ENCODE measurements at places on chromosomes 3 and 15.

DNA sequence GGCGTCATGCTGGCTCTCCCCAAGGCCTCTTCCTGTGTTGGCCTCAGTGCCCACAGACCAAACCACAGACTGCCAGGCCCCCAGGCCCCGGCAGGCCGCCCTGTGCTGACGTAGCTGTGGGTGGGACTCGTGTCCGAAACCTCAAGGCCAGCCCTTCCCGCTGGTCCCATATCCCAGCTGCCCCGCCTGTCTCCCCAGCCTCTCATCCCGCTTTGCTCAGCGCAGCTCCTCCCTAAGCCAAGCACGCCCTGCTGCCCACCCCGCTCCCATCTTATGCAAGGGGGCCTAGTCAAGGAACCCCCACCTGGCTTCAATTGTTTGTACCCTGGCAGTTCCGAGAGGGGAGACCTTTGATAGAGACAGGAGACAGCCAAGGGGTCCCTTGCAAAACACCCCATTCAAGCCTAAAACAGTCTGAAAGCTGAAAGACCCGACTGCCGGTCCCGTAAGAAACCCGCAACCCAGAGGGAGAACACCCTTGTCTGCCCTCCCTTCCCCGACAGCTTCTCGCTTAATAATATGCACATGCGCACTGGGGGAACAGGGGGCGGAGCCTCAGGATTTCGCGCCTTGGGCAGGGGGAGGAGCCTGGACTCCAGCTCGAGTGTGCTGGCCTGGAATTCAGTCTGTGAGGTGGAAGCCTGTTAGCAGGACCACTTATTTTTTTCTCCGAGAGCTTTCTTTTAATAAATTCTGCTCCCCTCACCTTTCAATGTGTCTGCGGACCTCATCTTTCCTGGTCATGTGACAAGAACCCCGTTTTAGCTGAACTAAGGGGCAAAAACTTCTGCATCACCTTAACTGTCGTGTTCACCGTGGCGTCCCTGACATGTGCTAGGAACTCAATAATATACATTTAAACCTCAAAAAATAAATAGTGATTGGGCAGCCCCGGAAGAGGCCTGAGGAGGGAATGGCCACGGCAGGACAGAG, 17.2 kb downstream of the TNFAIP8L3 start:
- DNase-seq = peak; percentile 77

DNA sequence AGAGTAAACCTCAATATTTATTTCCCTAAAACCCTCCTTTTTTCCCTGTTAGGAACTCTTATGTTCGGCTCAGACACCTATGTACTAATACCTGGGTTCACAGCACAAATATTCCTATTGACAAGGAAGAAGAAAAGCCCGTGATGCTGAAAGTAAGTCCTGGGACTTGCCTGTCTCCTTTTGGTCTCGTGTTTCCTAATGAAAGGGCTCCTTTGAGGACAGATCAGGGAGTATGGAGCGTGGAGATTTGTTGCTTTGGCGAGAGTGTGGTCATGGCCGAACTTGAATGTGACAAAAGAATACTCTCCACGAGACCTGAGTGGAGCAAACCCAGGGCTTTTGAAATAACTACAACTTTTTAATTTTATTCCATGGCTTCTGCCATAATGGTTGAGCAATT, 167.8 kb downstream of the ITPR1 start:
- no peak for DNase-seq

GRCh38 chr3:48406443-48407431, 23.1 kb downstream of the PLXNB1 start:
- no peak for DNase-seq

DNA sequence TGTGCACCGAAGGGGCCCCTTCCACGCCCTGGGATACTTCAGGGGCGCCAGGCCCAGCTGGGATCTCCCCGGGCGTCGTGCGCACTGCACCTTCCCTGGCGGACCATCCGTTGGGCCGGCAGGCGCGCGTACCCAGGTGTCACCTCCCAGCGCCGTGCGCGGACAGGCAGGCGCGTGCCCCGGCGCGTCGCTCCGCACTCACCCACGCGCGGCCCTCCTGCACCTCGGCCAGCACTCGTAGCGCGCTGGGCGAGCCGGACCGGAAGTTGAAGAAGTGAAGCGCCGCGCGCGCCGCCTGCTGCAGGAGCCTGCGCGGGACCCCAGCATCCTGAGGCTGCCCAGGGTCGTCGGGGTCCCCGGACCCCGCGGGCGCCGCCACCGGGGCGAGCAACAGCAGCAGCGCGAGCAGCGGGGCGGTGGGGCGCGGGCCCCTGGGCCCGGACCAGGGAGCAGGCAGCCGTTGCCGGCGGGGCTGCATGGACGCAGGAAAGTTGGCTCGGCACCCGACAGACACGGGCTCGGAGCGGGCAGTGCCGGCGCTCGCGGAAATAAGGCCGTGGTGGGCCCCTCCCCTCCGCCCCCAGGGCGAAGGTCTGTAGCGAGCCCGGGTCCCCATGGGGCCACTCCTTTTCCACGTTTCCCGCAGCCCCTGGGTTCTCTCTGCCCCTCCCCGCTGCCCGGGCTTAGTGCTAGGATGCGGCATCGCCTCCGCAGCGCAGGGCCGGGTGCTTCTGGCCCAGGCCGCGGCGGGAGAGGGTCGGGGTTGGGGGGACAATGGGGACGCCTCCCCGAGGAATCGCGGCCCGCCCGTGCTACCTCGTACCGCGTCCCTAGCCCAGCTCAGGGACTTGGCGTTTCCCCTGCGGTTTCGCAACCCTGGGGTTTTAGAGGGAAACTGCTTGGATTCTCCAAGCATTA, at the start of gene RARRES1:
RARRES1 (minus strand) TSS at position 520 of the 918 bp plus-strand sequence; CDS start at position 478, 42 bp downstream.
- peak; percentile 67 for DNase-seq

DNA sequence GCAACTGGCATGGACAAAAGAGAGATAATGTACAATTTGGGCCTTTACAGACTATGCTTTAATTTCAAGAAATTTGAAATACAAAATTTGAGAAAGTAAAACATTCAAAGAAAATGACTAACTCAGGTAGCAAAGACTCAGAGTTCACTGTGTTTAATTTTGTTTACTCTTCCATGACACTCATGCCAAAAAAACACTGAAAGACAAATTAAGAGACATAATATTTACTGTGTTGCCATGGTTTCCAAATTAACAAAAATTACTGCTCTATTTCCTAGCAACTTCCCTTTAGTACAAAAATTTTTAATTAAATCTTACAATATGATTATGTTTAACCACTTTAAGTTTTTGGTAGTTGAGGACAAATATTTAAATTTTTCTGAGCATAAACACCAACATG, 29.6 kb downstream of the LRRFIP2 start:
- DNase-seq = no peak

- DNase-seq = no peak
Measured at GRCh38 chr15:57297630-57298029, 78.7 kb upstream of the CGNL1 start.

DNA sequence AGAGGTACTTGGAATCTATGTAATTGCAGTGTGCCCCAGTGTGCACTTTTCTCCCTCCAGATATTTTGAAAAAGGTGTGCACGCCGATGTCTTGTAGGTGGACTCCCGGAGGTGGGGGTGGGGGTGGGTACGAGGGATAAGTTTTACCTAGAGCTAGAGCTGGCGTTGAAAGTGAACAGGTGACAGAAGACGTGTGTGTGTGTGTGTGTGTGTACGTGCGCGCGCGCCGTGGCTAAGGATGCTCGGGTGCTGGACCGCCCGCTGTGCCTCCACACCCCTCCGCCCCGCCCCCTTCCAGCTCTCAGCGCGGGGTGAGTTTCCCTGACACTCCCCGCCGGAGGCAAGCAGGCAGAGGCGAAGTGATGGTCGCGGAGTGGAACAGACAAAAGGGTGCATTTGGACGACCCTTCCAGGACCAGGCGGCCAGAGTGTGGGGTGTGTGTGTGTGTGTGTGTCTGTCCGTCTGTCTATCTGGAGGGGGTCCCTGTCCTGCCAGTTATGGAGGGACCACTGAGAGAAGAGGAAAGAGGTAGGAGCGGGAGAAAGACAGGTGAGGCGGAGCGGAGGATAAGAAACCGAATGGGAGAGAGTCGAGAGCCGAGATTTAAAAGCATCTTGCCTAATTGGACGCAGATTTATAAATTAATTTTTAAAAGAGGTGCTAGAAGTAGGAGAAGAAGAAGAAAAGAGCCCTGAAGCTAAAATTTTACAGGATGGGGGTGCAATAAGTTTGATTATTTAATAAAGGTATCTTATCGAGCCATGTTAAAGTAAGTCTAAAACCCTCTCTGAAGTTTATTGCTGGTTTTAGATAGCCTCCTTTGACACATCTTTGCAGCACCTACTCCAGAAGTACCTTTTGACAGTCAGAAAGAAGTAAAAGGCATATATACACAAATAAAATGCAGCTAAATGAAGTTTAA, 335.8 kb upstream of the THRB start:
- DNase-seq = no peak
